Kidney (tissue), 22 donors: ENCODE measurements at places on chromosomes 4 and X. TPM values are rescaled to one million over a fixed set of nuclear protein-coding genes. Genes with fewer than 3 reads are reported as not detected.

- no peak for DNase-seq
- H3K27me3 ChIP-seq: no peaks in the 10 kb centered on the region
- no peak overlapping the region for H3K27ac ChIP-seq
These were observed 33.3 kb downstream of the REST start for GRCh38 chr4:56940971-56941370.

- H3K36me3 ChIP-seq: no peaks in the 10 kb centered on the region
- H3K27ac ChIP-seq: no peak overlapping the region
- H3K4me3 ChIP-seq: no peak overlapping the region
These were observed 755.5 kb downstream of the STIM2 start for GRCh38 chr4:27616166-27616565.

DNA sequence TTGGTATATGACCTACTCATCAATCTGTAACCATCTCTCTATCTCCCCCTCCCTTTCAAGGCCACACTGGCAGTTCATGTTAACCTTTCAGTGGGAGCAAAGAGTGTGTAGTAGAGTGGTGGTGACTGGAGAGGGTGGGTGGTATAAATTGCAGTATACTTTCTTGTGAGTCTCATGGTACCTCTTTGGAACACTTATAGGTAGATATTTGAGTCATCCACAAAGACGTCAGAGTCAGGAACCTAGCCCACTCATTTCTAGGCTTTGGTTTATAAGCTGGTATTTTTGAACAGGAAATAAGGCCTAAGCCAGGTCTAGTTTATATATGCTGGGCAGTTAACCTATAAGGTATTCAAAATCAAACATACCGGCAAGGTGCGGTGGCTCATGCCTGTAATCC, 36.3 kb downstream of the RLIM start:
- no peaks in the 10 kb centered on the region for H3K36me3 ChIP-seq
- H3K4me3 ChIP-seq: no peak overlapping the region
- no peaks in the 10 kb centered on the region for H3K27me3 ChIP-seq
- no peak overlapping the region for H3K27ac ChIP-seq
- no peak for DNase-seq

- no peak for DNase-seq
- H3K4me3 ChIP-seq: no peak overlapping the region
- no peak overlapping the region for H3K27ac ChIP-seq
- no peaks in the 10 kb centered on the region for H3K36me3 ChIP-seq
These were observed 13.4 kb upstream of the RNF175 start for GRCh38 chr4:153773236-153773690.

- DNase-seq: no peak
- H3K4me1 ChIP-seq: no peaks in the 10 kb centered on the region
- no peak overlapping the region for H3K27ac ChIP-seq
- H3K27me3 ChIP-seq: no peaks in the 10 kb centered on the region
- no peaks in the 10 kb centered on the region for H3K36me3 ChIP-seq
- no peak overlapping the region for H3K4me3 ChIP-seq
These were observed 184.0 kb downstream of the PCDH7 start for GRCh38 chr4:30904215-30904555.

DNA sequence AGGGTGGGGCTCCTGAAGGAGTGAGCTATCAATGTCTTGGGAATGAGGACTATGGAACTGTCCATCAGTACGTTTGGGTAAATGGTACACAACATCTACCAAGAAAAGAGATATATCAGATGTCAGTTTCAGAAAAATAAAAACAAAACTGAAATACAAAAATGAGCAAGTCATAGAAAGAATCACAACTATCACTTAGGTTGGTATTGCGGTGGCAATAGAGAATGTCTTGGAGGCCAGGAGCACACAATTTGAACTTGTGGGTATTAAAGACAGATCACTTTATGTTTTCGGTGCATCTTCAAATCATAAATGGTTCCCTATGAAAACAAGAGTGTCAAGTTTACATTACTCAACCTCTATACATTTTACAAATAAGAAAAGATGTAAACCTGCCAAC, 176.8 kb downstream of the CHM start:
- no peaks in the 10 kb centered on the region for H3K4me1 ChIP-seq
- no peaks in the 10 kb centered on the region for H3K36me3 ChIP-seq
- no peaks in the 10 kb centered on the region for H3K27me3 ChIP-seq
- H3K4me3 ChIP-seq: no peak overlapping the region

DNA sequence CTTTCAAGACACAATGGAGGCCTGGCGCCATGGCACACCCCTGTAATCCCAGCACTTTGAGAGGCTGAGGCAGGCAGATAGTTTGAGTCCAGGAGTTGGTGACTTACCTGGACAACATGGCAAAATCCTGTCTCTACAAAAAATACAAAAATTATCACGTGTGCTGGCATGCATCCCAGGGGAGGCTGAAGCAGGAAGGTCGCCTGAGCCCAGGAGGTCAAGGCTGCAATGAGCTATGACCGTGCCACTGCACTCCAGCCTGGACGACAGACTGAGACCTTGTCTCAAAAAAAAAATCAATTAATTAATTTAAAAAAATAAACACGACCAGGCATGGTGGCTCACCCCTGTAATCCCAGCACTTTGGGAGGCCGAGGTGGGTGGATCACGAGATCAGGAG, 2.0 kb upstream of the CTPS2 start:
- peaks cover 10% of the 10 kb centered on the region for H3K27me3 ChIP-seq
- DNase-seq: no peak
- H3K4me3 ChIP-seq: no peak overlapping the region
- H3K27ac ChIP-seq: no peak overlapping the region

- DNase-seq: no peak
- H3K4me1 ChIP-seq: peaks cover 3% of the 10 kb centered on the region
- no peaks in the 10 kb centered on the region for H3K27me3 ChIP-seq
These were observed 73.6 kb downstream of the DHRSX start for GRCh38 chrX:2427147-2427546.

- no peak overlapping the region for H3K27ac ChIP-seq
- no peak for DNase-seq
- no peaks in the 10 kb centered on the region for H3K4me1 ChIP-seq
- H3K4me3 ChIP-seq: no peak overlapping the region
- H3K36me3 ChIP-seq: no peaks in the 10 kb centered on the region
- H3K27me3 ChIP-seq: no peaks in the 10 kb centered on the region
These were observed 49.7 kb upstream of the KLHL8 start for GRCh38 chr4:87270144-87270543.

GRCh38 chr4:67608027-67608426, 49.5 kb downstream of the STAP1 start:
- H3K4me3 ChIP-seq: no peak overlapping the region
- H3K36me3 ChIP-seq: no peaks in the 10 kb centered on the region
- H3K4me1 ChIP-seq: no peaks in the 10 kb centered on the region
- no peaks in the 10 kb centered on the region for H3K27me3 ChIP-seq

DNA sequence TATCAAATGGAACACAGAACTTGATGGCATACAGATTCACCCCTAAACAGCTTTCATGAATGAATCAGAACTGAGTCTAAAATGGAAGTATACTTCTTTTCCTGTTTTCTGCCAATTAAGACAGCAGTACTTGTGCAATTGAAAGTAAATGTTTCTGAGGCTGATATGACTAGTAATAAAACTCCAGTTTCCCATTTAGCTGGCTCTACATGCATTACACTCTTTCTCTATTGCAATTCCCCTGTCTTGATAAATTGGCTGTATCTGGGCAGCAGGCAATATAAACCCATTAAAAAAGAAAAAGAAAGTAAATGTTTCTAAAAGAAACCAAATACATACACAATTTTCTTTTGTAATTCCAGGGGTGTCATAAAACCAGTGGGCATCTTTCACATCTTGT, 4.6 kb downstream of the NOA1 start:
- DNase-seq: no peak
- no peaks in the 10 kb centered on the region for H3K27me3 ChIP-seq
- no peak overlapping the region for H3K4me3 ChIP-seq
- peaks cover 18% of the 10 kb centered on the region for H3K36me3 ChIP-seq
- H3K27ac ChIP-seq: no peak overlapping the region

DNA sequence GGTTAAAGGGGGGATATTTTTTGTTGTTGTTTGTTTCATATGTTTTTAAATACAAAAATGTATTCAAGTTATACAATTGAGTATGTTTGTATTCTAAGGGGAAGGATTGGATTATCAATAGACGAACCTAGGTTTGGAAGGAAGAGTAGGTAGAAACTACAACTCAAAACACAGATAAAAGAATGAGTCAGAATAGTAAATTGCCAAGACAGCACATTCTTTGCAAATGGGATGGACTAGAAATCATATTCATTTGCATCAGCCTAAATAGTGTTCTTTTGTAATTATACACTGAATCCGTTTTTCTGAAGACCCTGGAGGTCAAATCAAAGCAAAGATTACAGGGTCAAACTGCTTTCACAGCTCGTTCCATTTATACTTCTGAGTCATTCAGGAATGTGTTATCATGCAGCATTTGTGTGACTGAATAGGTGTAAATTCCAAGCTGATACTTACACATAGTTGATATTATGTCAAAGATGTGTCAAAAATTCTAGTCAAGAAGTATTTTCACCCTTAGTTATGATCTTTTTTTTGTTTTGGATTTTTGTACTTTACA, 273.3 kb upstream of the FAT4 start:
- H3K27ac ChIP-seq: no peak overlapping the region
- no peaks in the 10 kb centered on the region for H3K36me3 ChIP-seq
- no peaks in the 10 kb centered on the region for H3K4me1 ChIP-seq
- H3K4me3 ChIP-seq: no peak overlapping the region
- no peaks in the 10 kb centered on the region for H3K27me3 ChIP-seq
- no peak for DNase-seq

DNA sequence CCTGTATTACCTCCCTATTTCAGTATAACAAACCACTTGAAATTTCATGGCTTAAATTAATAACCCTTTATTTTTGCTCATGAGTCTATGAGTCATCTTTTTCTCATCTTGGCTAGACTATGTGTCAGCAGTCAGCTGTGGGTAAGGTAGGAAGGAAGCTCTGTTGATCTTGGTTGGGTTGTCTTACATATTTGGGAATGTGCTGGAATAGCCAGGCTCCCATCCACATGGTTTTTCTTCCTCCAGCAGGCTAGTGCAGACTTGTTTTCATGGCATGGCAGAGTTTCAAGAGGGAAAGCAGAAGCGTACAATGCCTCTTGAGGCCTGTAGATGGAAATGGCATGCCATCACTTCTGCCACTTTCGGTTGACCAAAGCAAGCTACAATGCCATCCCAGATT, 89.7 kb downstream of the LINC00632 start:
- no peaks in the 10 kb centered on the region for H3K4me1 ChIP-seq
- H3K27ac ChIP-seq: no peak overlapping the region
- DNase-seq: no peak
- H3K36me3 ChIP-seq: no peaks in the 10 kb centered on the region
- no peaks in the 10 kb centered on the region for H3K27me3 ChIP-seq

GRCh38 chrX:38407126-38407525, 54.7 kb downstream of the OTC start:
- H3K36me3 ChIP-seq: no peaks in the 10 kb centered on the region
- no peaks in the 10 kb centered on the region for H3K4me1 ChIP-seq
- DNase-seq: no peak
- no peaks in the 10 kb centered on the region for H3K27me3 ChIP-seq
- H3K27ac ChIP-seq: no peak overlapping the region
- no peak overlapping the region for H3K4me3 ChIP-seq

DNA sequence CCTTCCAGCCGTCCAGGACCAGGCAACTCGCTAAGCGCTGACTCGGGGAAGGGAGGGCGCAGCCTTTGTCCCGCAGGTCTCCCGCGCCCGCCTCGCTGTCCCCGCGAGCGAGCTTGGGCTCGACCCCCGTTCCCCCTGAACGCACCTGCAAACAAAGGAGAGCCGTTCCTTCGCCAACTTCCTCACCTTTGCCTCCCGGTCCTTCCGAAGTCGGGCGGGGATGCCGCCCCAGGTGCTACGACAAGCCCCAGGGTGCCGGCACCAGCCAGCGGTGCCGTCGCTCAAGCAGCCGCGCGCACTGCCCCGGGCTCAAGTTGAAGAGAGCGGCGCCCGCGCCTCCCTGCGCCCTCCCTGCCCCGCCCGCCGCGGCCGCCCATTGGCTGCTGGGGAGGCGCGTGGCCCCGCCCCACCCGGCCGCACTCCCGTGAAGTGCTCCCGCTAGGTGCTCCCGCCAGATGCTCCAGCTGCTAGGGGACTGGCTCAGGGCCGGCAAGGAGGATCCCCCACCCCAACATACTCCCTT, 107.1 kb downstream of the NSUN7 start:
- no peak overlapping the region for H3K27ac ChIP-seq
- peak; percentile 90 for DNase-seq
- peaks cover 5% of the 10 kb centered on the region for H3K4me1 ChIP-seq
- H3K27me3 ChIP-seq: no peaks in the 10 kb centered on the region

- no peaks in the 10 kb centered on the region for H3K36me3 ChIP-seq
- H3K27me3 ChIP-seq: peaks cover 2% of the 10 kb centered on the region
- no peaks in the 10 kb centered on the region for H3K4me1 ChIP-seq
- DNase-seq: no peak
- H3K27ac ChIP-seq: no peak overlapping the region
These were observed 170.0 kb downstream of the MID1 start for GRCh38 chrX:10450229-10450958.

DNA sequence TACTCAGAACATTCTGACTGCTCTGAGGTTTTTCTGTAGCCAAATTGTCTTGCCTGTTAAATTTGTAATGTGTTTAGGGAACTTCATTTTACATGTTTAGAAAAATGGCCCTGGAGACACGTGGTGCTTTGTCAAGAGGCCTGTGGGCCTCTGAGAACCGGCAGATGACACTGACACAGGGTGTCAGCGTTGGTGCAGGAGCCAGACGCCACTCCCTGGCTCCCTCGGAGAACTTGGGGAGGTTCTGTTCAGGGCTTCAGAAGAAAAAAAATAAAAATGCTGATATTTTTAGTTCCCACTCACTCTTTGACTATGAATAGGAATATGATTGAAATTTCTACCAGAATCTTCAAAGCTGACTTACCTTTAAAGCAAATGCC, 190.9 kb upstream of the GATB start:
- H3K36me3 ChIP-seq: no peaks in the 10 kb centered on the region
- H3K27ac ChIP-seq: no peak overlapping the region
- no peak overlapping the region for H3K4me3 ChIP-seq

DNA sequence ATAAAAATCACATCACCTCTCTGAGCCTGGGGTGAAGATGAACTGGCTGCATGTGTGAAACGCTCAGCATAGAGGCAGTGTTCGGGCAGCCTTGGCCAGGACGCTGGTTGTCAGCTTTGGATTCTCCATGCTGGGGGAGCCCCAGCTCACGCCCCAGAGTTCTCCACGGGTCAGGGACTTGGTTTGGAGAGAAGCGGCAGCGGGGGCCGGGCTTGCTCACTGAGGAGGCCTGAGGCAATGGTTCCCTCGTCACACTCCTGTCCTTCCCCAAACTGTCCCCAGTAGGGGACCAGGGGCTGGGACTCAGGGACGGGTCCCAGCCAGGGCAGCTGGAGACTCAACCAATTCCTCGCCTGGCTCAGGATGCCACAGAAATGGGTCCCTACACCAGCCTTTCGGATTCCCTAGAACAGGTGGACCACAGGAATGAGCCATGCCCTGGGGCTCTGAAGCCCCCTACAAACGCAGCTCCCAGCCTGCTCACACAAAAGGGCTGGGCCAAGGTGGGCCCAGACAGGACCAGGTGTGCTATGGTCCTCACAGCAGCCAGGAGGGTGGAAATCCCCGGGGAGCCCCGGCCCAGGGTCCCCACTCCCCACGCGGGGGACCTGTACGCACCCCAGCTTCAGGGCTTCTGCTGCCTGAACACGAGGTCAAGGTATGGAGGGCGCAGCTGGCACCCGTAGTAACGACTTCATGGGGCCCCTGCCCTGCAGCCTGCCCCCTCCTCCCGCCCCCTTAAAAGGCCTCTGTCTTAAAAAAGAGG, 1.4 kb downstream of the MXD4 start:
- H3K4me1 ChIP-seq: peaks cover 62% of the 10 kb centered on the region
- H3K36me3 ChIP-seq: no peaks in the 10 kb centered on the region
- DNase-seq: peak; percentile 83
- H3K27me3 ChIP-seq: no peaks in the 10 kb centered on the region
- H3K27ac ChIP-seq: peak overlapping the region; percentile 41

RPL9 gene
- total RNA-seq: 1,087 TPM

ITM2A gene
- total RNA-seq: 60.6 TPM

CENPVL2 gene
- total RNA-seq: not detected

GAGE12G gene
- total RNA-seq: not detected

CCDC120 gene
- 13.7 TPM for total RNA-seq
